ENCODE measurements at places on chromosomes 7 and 10. TPM values are rescaled to one million over a fixed set of nuclear protein-coding genes. Genes with fewer than 3 reads are reported as not detected.

LIPF gene
- not detected for total RNA-seq

DNA sequence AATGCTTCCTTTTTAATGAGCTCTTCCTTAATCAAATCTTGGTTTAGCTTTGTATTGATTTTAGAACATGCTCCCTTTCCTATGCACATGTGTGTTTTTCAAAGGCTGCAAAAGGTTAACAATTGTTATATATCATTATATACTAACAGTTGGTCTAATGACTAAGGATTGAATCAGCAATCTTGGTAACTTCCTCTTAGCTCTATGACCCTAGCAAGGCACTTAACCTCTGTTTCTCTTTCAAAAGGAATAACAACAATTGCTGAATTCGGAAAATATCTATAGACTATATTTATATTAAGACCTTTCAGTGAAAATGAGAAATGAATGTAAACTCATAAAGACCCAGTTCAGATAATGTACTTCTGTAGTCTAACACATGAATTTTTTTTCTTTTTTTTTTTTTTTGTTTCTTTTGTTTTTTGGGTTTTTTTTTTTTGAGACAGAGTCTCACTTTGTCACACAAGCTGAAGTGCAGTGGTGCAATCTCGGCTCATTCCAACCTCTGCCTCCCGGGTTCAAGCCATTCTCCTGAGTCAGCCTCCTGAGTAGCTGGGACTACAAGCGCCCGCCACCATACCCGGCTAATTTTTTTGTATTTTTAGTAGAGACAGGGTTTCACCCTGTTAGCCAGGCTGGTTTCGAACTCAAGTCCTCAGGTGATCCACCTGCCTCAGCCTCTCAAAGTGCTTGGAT, 48.8 kb downstream of the HOXA1 start:
- no peak for DNase-seq

AQP1 gene
- 33.9 TPM for total RNA-seq

GRID2IP gene
- 0.45 TPM for total RNA-seq

GRCh38 chr10:122054048-122055025, 65.4 kb downstream of the TACC2 start:
- peak; percentile 63 for DNase-seq

PLXNA4 gene
- total RNA-seq: 0.77 TPM

GRCh38 chr7:70646536-70647248, 485.3 kb upstream of the GALNT17 start:
- no peak for DNase-seq

AGBL3 gene
- total RNA-seq: 0.47 TPM

DNA sequence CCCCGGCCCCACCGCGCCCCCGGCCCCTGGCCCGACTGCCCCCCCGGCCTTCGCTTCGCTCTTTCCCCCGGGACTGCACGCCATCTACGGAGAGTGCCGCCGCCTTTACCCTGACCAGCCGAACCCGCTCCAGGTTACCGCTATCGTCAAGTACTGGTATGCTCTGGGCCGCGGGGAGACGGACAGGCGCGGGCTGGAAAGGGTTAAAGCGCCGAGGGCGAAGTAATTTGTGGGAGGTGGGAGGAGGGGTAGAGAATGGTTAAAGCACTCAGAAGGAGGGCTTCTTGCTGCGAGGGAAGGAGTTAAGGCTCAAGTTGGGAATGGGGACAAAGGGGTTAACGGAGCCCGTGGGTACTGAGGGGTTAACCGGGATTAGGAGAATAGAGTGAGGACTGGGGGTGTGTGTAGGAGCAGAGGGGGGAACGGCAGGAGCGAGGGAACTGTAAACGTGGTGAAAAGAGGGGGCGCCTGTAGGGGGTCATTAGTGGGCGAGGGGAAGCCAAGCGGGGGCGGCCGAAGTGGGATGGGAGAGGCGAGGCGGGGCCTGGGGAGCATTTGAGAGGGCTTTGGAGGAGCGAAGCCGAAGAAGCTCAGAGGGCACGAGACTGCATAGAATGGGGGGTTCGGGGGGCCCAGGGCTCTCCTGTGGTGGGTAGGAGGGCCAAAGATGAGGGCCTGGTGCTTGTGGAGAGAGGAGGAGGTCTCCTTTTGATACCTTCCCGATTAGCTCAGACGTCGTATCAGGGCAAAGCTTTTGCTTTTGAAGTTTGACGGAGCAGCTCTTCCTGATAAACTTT, 605 bp downstream of the SUFU start:
- DNase-seq: peak; percentile 47

IRF5 gene
- total RNA-seq: 5.0 TPM

ATOH7 gene
- total RNA-seq: 0.53 TPM

- DNase-seq: no peak
Measured at GRCh38 chr10:91103384-91104192, 116.9 kb upstream of the PCGF5 start.

ZNF467 gene
- total RNA-seq: 2.5 TPM

- no peak for DNase-seq
Measured at GRCh38 chr7:17661982-17662585, 278.2 kb downstream of the SNX13 start.

- no peak for DNase-seq
Measured at GRCh38 chr7:38306914-38307313, 33.5 kb upstream of the TARP start.

DNA sequence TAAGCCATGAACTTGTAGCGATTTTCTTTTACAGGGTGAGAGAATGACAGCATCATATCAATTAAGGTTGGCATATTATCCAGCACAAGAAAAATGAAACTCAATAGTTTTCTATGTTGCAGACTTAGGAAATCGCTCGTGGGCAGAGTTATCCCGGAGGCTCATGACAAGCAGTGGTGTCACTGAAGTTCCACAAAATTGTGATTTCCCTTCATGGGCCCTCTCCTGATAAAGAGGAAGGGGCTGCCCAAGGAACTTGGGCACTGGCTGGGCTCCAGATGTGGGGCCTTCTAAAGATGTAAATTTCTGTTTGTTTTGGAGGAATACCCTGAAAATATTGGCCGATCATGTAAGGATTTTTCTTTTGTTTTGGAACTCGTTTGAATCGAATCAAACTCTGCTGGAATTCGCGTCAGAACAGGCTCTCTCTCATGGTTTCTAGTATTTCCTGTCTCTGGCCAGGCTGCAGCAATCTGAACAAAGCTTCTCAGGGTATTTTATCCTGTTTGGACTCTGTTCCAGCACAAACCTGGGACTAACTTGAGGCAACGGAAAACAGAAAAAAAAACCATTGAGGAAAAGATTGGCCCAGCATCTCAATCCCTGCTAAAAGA, 340.6 kb upstream of the NRP1 start:
- DNase-seq: no peak

DNA sequence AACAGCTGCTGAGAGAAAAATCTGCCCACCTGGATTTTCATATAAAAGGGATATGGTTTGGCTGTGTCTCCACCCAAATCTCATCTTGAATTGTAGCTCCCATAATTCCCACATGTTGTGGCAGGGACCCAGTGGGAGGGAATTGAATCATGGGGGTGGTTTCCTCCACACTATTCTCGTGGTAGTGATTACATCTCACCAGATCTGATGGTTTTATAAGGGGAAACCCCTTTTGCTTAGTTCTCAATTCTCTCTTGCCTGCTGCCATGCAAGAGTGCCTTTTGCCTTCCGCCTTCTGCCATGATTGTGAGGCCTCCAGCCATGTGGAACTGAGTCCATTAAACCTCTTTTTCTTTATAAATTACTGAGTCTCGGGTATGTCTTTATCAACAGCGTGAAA, 20.8 kb upstream of the MKI67 start:
- no peak for DNase-seq

MYO1G gene
- 3.6 TPM for total RNA-seq

GRCh38 chr10:63268149-63268797, 135.1 kb downstream of the NRBF2 start:
- DNase-seq: no peak

GRCh38 chr7:36625247-36625646, 99.0 kb downstream of the AOAH start:
- no peak for DNase-seq

- peak; percentile 71 for DNase-seq
Measured at GRCh38 chr10:103661198-103661950, 167.9 kb downstream of the NEURL1 start.

GRCh38 chr10:31709476-31709875, 219.2 kb downstream of the ARHGAP12 start:
- DNase-seq: no peak

DNA sequence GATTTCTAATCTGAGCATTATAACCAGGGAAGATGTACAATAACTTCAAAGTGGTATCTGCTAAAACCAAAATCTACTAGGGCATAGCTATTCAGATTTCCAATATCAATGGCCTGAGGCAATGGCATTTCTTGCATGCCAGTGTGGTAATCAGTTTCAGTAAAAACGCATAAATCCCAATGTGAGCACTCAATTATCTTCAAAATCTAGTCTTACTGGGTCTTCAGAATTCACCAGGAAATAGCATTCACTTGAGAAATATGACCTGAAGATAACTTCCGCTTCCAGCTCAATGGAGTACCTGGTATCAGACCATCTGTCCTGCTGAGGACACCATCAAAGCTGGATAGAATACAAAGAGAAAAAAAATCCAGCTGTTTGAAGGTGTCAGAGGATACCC, 72.4 kb downstream of the TRIL start:
- no peak for DNase-seq

DNA sequence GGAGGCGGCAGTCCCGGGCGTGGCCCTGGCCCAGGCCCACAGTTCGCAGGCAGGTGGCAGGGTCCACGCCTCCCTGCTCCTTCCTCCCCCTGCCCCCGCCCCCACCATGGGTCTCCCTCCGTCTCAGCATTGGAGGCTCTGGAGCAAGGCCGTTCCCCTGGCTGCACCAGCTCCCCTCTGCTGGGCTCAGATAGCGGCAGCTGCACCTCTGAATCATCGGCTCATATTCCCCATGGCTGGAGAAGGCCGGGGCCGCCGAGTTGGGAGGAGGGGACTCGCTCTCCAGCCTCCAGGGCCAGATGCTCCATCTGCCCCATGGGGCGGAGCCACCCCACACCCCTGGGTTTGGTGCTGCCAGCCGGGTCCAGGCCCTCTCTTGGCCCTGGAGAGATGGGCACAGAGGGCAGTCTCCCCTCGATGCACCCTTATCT, 145.0 kb downstream of the ELFN1 start:
- DNase-seq: no peak

FGF8 gene
- total RNA-seq: not detected

DNA sequence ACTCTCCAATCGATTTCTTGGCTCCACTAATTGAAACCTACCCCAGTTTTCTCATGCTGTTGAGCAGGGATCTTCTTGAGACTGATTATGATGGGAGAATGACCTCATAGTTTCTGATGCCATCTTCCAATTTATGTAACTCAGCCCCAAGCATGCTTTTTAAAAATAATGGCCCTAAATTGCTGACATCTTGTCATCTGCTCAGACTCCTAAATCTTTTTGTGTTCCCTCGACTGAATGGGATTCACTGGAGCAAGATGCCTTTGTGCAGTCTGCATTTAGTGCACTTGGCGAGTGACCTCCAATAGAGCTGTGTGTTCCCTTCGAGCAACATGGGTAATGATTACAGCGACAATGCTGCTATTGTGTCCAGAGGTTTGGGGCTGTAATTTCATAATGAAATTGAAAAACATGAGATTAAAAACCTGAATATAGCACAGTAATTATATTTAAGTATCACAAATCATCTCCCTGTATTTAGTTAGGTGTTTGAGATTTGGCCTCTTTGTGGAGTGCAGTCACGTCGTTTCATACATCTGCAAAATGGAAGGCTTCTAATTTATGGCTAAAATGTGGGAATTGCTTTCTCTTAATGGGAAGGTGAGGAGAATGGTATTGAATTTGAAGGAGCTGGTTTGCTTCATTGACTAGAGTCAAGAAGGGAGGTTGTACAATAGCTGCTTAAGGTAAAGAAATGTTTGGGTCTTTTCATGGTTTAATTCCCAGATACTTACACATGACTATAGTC, 192.9 kb downstream of the AUTS2 start:
- DNase-seq: no peak

GRCh38 chr7:97480772-97481390, 251.0 kb upstream of the TAC1 start:
- no peak for DNase-seq

DNA sequence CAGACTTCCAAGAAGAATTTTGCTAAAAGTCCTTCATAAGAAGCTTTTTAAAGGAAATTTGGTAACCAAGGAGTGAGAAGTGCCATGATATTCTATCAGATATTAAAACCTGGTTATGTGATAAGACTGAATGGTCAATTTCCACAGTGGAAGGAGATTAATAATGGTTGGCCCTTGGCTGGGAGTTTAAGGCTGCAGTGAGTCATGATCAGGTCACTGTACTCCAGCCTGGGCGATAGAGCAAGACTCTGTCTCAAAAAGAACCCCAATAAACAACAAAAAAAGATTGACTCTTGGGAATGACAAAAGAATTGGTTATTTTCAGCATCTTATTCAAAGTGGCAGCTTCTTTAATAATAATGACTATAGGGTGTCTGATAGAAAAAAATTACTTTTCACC, 37.2 kb downstream of the EXOC4 start:
- no peak for DNase-seq

GRCh38 chr10:5064656-5065055, 29.6 kb upstream of the AKR1C3 start:
- DNase-seq: no peak

- DNase-seq: no peak
Measured at GRCh38 chr7:87505557-87506245, 30.2 kb upstream of the ABCB4 start.

DNA sequence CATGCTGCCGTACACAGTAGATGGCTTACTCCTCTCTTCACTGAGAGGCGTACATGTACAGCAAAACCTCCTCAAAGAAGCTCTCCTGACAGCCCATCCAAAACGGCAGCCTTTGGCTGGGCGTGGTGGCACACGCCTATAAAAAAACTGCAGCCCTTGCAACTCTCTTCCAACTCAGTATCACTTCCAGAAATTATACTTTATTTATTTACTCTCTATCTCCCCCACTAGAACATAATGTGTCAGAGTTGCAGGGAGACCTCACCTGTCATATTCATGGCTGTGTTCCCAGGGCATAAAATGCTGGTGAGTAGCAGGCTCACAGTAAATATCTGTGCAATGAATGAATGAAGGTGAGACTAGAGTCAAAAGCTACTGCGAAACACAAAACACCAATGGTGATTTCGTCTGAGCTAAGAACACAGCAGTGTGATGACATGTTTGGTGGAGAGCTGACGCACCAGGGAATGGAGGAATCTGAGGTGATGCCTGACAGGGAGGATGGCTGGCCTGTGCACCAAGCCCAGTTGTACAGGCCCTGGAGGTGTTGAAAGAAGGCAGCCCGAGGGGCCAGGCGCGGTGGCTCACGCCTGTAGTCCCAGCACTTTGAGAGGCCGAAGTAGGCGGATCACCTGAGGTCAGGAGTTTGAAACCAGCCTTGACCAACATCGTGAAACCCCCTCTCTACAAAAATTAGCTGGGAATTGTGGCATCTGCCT, 55.3 kb downstream of the COBL start:
- no peak for DNase-seq

DNA sequence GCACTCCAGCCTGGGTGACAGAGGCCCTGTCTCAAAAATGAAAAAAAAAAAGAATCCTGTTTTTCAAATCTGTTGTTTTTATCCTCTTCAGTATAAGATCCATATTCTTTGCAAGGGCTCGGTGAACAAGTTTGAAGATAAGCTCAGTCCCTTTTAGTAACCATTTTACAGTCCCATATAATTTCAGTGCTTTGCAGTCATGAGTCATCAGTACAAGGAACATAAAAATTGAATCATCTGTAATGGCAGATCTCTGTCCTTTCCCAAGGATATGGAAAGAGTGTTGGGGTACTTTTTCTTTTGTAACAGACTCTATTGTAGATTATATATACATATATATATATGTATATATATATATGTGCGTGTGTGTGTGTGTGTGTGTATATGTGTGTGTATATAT, 52.2 kb upstream of the ZPBP start:
- DNase-seq: no peak

GRCh38 chr7:11060893-11061292, 87.2 kb downstream of the PHF14 start:
- DNase-seq: no peak

All from colonic mucosa (tissue), 4 donors.